Stimulated activated CD8-positive, alpha-beta memory T cell treated with anti-CD3 and anti-CD28 coated beads, Interleukin-15, amount 100 ng/mL, for 24 hours (primary cell): ENCODE measurements at places on chromosomes 1 and 21.

DNA sequence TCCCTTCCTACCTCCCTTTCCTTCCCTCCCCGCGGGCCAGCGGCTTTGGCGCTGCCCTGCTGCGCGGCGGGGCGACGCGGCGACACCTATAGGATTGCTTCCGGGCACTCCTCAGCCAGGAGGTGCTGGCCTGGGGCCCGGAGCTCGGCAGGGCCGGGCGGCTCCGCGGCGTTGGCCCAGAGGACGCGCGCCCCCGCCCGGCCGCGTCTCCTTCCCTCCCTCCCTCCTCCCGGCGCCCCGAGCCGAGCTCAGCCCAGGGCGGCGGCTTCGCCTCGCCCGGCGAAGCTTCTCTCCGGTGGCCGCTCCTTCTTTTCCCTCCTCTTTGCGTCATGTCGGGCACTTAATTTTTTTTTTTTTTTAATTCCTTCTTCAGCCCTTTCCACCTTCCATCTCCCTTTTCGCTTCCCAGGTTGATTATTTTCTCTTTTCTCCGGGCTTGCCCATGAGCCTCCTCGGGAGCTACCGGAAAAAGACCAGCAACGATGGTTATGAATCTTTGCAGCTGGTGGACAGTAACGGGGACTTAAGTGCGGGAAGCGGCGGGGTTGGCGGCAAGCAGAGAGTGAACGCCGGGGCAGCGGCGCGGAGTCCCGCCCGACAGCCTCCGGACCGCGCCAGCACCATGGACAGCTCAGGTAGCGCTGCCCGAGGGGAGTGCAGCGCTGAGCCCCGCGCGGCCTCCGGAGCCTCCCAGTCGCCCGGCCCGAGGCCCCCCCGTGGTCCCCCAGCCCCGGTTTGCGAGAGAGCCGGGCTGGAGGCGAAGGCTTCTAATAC lies at the start of gene DNAJC6:
DNAJC6 (plus strand) TSS at position 240 of the 774 bp plus-strand sequence; CDS start at position 443, 203 bp downstream.
- DNase-seq = peak; percentile 13

DNA sequence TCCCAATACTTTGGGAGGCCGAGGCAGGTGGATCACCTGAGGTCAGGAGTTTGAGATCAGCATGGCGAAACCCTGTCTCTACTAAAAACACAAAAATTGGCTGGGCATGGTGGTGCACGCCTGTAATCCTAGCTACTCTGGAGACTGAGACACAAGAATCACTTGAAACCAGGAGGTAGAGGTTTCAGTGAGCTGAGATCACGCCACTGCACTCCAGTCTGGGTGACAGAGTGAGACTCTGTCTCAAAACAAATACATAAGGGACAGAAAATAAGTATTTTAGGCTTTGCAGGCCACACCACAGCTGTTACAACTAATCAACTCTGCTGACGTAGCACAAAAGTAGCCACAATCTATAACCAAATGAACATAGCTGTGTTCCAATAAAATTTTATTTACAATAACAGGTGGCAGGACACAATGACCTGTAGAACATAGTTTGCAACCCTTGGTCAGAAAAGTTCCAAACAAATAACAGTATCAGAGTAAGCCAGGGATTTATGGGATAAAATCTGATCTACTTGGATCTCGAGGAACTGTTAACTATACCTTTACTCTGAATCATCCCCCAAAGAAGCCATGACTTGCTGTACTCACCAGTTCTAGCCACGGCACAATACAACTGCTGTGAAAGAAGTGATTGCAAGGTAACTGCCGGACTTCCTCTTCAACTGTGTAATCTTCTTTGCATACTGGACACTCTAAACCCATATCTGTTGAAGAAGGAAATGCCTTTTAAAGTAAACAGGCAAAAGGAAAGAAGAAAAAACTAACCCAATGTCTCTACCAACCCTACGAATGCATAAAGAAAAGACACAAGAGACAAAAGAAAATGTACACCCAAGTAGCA lies 28.3 kb downstream of the CD160 start:
- DNase-seq = no peak

- DNase-seq = no peak
Observed at GRCh38 chr1:25687221-25688017, 70.8 kb downstream of the MAN1C1 start.

DNA sequence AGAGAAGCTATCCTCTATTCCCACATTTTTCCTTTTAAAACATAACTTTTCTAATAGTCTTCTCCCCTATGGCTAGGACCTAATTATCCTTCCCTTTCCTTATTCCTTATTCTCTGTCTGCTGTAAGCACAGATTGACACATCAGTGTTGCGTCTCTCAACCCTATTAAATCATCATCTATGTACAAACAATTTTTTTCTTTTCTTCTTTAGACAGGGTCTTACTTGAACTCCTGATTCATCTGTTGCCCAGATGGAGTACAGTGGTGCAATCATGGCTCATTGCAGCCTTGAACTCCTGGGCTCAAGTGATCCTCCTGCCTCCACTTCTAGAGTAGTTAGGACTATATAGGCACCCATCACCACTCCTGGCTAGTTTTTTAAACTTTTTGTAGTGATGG lies 8.3 kb downstream of the KLHDC9 start:
- DNase-seq = no peak

DNA sequence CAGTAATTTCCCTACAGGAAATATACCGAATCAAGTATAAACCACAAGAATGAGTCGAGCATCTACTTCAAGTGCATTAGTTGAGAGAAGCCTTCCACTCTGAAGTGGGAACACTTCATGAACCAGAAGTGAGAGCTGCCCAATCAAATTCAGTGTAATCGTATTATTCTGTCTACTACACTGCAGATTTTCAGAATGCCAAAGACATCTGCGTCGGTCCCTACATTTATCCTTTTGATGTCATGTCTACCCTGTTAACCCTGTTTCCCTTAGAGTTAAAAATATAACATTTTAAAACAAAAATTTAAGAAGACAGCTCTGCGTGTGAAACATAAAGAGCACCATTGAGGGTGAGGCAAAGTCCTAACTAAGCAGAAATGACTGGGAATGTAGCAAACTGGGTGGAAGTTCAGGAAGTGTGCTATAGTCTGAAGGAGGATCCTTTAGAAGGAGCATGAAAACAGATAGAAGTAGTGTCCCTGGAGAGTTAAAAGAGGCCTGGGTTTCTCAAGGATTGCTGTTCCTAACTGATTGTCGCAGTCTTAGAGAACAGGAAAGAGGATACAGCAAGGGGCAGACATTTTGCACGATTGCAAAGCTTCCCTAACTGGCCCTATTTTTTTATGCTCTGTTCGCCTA lies 291.2 kb downstream of the PTPRC start:
- DNase-seq = no peak

DNA sequence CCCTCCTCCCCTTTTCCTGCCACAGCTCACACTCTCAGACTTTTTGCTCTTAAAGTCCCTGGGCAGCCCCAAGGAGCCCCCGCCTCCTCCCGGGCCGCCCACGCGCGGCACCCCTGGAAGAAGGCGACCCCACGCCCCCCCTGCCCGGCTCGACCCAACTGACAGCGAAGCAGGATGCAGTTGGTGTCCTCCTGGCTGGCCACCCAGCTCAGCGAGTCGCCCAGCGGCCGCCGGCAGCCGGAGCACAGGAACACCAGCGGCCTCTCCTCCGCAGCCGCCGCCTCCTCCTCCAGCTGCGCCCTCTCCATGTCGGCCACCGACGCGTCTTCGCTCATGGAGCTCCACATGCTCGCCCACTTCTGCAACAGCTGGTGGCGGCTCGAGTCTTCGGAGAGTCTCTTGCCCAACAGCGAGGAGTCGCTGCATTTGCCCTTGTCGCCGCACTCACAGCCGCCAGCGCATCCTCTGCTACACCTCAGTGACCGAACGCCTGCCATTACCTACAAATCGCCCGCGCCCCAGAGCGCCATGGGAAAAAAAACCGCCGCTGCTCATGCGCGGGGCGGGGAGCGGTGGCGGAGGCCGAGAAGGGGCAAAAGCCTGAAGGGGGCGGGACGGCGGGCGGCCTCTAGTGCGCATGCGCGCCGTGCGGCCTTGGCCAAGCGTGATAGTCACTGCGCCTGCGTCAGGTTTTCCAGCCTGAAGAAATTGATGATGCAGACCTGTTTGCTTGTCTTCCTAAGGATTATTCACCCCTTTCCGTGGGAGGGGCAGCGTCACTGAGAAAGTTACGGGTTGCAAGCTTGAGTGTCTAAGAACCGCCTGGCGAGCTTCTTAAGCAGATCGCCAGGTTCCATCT lies at the start of gene MIS18A:
MIS18A (minus strand) TSS at position 532 of the 859 bp plus-strand sequence; CDS start at position 497, 35 bp downstream.
- DNase-seq = peak; percentile 98

DNA sequence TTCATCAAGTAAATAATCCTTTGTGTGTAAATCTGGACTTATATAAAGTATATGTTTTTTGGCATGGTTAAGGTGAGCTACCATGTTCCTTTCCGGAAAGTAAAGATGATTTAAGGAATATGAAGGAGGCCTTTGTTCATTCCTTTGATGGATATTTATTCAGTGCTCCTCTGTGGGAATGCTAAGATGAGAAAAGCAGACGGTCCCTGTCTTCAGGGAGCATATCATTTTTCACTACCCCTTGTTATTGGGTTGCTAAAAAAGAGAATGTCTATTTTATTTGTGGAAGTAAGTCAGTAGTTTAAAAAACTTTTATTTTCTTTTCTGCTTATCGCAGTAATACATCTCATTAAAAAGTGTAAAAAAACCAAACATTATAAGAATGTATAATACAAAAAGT lies 35.1 kb upstream of the CNN3 start:
- no peak for DNase-seq

DNA sequence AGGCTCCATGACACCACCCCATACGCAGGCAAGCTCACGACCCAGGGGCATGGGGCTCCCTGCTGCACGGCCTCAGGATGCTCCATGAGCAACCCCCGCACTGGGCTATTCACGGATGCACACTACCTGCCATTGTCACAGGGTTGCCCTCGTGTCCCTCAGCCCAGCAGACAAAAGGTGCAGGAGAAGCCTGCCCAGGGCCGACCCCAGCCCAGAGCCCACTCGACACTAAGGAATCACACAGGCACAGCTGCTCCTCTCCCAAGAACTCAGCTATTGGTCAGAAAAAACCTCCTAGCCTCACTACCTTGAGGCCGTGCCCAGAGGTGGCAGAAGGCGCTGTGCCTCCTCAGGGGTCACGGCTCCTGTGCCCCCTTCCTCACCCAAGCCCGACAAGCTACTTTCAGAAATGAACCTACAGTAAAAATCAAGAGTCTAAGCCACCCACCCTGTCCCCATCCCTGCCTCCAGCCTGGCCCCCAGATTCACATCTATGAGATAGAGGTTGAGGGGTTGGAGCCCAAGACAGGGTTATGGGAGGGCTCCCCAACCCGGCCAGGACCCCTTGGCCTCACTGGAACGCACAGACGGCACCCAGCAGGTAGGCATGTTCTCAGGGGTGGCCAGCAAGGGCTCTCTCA lies 6.4 kb upstream of the SPATC1L start:
- DNase-seq = no peak

DNA sequence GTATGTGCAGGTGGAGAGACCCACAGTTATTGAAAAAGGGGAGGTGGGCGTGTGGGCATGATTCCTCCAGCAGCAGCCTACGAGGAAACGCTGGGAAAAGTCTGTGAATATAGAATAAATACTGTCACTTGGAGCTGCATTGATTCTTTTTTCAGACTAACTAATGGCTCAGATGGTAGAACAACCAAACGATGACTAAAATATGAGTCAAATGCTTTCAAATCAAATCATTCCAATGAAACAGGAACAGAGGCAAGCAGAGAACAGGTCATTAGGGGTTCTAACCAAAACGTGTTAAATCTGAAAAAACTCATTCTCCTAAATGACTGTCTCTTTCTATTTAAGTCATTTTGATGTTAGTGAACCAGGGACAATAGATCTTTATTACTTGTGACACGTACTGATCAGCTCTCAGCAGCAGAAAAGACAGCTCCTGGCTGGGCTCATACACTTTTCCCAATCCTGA lies 35.1 kb upstream of the SEC16B start:
- no peak for DNase-seq

GRCh38 chr1:31795801-31796621 lies 19.8 kb downstream of the SPOCD1 start:
- DNase-seq = no peak

GRCh38 chr1:240658312-240658960 lies 46.5 kb upstream of the GREM2 start:
- DNase-seq = no peak

GRCh38 chr1:44696789-44697345 lies 22.4 kb downstream of the ARMH1 start:
- no peak for DNase-seq

GRCh38 chr1:48761986-48762385 lies 14.7 kb downstream of the BEND5 start:
- no peak for DNase-seq

DNA sequence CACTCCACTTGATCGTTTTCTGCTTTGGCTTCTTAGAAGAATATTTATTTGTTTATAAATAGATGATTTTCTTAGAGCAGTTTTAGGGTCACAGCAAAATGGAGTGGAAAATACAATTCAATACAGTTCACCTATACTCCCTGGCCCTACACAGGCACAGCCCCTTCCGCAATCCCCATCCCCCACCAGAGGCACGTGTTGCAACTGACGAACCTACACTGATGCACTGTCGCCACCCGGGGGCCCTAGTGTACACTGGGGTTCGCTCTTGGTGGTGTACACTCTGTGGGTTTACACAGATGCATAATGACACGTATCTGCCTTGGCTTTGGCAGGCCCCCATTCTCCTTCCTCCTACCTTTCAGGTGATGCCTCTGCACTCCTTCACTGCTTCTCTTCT lies 8.0 kb downstream of the ECHDC2 start:
- DNase-seq = no peak

DNA sequence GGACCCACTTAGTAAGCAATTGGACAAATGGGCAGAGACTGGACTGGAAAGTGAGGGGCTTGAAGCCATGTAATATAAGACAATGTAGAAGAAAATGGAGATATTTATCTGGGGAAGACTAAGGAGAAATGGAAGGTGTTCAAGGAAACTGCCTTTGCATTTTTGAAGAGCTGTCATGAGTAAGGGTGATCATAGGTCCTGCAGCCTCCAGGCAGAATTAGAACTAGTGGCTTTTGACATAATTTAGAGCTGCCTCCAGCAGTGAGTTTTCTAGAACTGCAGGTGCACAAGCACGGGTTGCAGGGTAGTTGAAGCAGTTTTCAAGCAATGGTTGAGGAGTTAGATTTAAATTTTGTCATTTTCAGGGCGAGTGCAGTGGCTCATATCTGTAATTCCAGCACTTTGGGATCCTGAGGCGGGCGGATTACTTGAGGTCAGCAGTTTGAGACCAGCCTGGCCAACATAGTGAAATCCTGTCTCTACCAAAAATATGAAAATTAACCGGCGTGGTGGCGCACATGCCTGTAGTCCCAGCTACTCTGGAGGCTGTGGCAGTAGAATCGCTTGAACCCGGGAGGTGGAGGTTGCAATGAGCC lies 3.7 kb upstream of the CDC14A start:
- DNase-seq = no peak

GRCh38 chr1:110056285-110056683 lies 14.2 kb downstream of the ALX3 start:
- DNase-seq = no peak

DNA sequence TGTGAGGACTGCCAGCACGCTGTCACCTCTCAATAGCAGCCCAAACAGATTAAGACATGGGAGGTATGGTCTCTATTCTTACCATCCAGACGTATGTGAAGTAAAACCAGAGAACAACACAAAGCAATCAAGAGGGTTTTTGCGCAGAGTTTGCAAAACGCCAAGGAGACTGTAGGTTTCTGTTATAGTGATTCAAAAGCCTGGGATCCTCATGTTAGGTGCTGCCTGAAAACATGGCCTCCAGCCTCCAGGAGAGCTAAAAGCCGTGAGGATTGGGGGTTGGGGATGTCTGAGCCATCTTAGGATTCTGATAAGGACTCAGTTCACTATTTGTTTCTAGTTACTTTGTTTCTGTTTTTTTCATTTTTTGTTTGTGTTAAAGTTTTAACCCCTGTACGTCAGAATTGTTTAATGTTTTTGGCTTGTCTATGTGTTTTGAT lies 4.2 kb upstream of the CCT8 start:
- no peak for DNase-seq
